Activated CD4-positive, alpha-beta T cell treated with anti-CD3 and anti-CD28 coated beads, Interleukin-2, amount 50 U/mL, for 4 hours (primary cell): ENCODE measurements at places on chromosomes 5 and 9.

- DNase-seq, result no peak
Observed at GRCh38 chr5:123528878-123529277, 16.9 kb downstream of the CSNK1G3 start.

- DNase-seq, result no peak
Observed at GRCh38 chr9:137478613-137478961, 19.5 kb upstream of the NSMF start.

GRCh38 chr5:3107156-3107611, 355.7 kb upstream of the IRX2 start:
- DNase-seq, result no peak

GRCh38 chr5:16595881-16596580, 20.8 kb downstream of the RETREG1 start:
- DNase-seq, result no peak

- DNase-seq, result no peak
Observed at GRCh38 chr9:117929868-117930267, 225.7 kb downstream of the TLR4 start.

GRCh38 chr9:16434526-16434925, 435.9 kb downstream of the BNC2 start:
- DNase-seq, result no peak

GRCh38 chr5:35826554-35826953, 30.1 kb upstream of the IL7R start:
- DNase-seq, result no peak

GRCh38 chr9:135521608-135522095, 412 bp downstream of the LCN1 start:
- DNase-seq, result no peak

GRCh38 chr9:106583751-106584150, 279.2 kb upstream of the ZNF462 start:
- DNase-seq, result no peak

DNA sequence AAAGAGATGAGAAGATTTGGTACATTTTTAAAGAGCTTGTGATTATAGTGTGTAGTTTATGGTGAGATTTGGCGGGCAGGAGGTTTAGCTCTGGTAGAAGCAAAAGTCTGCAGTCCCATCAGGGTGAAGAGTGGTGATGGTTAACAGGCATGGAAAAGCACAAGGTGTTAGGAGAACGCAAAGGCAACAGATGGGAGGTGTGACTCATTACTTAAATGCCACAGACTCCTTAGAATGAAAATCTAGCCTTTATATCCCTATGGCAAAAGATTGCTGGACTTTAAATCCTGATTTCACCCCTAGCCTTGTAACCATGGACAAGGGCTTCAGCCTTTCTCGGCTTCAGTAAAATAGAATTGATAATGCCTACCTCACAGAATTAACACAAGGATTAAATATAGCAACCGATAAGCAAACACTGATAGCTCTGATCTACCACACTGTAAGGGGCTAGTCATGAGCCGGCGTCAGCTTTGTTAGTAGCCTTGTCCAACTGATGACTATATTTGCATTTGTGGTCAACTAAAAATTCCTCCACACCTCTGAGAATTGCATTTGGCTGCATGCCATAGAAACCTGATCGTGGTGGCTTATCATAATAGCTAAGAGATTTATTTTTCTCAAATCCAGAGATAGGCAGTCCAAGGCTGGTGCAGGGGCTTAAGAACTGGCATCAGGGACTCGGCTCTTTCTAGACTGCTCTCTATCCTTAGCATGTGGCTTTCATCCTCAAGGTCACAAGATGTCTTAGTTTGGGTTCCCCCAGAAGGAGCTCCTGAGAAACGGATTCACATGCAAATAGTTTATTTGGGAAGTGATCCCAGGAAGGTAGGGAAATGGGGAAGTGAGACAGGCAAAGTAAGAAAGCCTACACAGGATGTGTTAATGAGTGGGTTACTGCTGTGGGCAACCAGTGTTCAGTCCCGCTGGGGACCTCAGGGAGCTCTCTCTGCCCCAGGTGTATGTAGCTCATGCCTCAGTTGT, 19.6 kb downstream of the MFAP3 start:
- DNase-seq, result no peak
